Fibroblast of upper back skin (primary cell): ENCODE measurements at places on chromosomes 2 and 18.

- no peak for DNase-seq
These were observed 102.9 kb downstream of the BCL2 start for GRCh38 chr18:63216516-63217311.

DNA sequence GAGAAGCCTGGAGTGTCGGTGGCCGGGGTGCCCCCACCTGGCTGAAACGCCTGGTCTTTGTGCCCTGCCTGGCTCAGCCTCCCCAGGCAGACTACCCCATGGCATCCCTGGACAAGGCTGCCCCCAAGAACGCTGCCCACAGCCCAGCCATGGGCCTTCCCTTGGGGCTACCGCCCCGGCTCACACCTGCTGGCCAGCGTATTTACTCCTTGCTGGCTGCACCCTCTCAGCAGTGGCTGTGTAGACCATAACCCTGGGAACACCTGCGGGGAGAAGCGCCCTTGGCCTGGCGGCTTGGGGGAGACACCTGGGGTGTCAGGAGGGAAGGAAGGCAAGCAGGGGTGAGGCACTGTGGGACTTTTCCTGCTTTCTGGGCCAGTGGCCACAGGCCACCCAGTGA is 17.3 kb downstream of the CAPN10 start:
- no peak for DNase-seq

DNA sequence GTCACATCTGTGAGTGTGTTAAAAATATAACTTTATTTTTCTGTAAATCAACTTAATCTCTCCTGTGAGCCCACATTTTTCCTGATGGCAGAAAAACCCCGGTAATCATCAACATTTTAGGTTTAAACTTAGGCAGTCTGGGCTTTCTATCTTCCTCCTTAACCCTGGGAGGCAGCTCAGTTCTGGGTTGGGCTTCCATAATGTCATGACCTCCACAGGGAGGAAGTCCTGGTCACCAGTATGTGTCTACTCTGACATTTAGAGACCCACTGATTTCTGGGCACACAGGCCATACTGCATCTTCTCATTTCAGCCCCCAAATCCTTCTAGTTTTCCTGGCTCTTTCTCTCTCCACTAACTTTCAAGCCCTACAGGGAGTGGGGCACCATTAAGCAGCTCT is 181.2 kb downstream of the DYSF start:
- no peak for DNase-seq

DNA sequence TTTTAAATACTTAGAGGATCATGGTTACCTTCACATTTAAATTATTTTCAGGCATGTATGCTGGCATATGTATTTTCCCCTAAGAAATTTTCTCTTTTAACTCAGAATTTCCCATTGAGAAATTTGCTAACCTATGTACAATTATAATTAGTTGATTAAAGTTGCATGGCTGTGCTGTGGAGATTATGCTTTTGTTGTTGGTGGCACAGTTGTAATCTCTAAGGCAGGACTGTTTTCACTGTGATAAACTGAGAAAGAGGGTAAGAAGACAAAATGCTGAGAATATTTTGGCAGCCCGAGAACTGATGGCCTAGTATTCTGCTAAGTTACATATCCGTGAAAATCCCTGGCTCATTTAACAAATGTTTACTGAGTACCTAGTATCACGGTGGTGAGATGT is 1.4 kb downstream of the VRK2 start:
- no peak for DNase-seq

- DNase-seq: no peak
These were observed 267.7 kb upstream of the SIX2 start for GRCh38 chr2:45276914-45277313.

GRCh38 chr18:3458952-3459853 is 9.2 kb downstream of the TGIF1 start:
- peak; percentile 64 for DNase-seq

DNA sequence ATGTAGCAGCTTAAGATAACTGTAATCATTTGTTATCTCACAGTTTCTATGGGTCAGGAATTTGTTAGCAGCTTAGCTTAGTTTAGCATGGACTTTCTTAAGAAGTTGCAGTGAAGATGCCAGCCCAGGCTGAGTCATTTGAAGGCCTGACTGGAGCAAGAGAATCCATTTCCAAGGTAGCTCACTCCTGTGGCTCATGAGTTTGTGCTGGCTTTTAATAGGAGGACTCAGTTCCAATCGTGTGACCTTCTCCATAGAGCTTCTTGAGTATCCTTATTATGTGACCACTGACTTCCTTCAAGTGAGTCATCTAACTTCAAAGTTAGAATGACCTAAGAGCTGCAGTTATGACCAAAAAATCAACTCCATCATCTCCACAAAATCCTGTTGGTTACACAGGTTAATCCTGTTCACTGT is 1.4 kb downstream of the GPATCH11 start:
- DNase-seq: peak; percentile 31

DNA sequence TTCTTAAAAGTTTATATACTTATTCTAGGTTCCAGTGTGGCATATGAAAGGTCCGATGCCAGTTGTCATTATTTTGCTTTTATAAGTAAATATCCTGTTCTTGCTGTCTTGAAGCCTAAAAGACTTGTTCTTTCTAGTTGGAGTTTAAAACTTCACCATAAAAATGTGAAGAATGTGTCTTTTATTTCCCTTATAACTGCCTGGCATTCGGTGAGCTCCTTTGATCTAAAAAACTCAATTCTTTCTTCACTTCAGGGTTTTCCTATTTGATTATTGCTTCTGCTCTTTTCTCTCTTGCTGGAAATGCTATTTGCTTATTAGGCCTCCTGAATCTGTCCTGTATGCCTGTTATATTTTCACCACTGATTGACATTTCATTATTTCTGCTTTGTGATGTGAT is 51.6 kb downstream of the TSPYL6 start:
- no peak for DNase-seq

DNA sequence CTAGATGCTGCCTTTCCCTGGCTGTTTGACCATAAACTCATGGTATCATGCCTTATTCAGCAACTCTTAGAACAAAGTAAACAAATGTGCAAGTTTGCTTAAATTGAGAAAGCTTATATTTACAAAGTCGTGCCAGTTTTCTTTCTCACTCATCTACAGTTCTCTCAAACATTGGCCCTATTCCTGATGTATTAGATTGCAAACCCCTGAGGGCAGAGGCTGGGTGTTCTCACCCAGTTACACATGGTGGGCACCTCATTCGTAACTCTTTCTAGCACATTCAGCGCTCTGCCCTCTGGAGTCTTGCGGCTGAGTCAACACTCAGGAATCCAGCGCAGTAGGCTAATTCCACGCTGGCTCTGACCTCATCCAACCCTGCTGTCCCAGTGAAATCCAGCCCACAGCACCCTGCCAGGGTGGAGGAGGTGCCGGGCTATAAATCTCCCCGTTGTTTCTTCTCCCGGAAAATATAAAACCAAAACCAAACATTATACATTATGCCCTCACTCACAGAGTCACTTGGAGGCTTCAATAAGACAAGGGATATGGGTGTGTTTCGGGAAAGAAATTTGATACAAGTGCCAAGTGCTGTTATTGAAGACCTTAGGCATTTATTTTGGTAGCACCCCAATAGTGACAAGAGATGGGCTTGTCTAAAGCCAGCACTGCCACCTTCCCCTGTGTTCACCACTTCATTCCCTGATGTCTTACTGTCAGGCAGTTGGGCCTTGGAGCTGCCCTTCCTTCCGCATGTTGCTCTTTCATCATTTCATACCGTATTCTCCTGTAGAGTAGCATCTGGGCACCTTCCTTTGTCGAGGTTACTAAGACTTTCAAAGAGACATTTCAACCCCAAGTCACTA is 287.4 kb downstream of the PRKCE start:
- peak; percentile 94 for DNase-seq

- DNase-seq: no peak
These were observed 3.7 kb downstream of the ODC1 start for GRCh38 chr2:10444463-10444862.

DNA sequence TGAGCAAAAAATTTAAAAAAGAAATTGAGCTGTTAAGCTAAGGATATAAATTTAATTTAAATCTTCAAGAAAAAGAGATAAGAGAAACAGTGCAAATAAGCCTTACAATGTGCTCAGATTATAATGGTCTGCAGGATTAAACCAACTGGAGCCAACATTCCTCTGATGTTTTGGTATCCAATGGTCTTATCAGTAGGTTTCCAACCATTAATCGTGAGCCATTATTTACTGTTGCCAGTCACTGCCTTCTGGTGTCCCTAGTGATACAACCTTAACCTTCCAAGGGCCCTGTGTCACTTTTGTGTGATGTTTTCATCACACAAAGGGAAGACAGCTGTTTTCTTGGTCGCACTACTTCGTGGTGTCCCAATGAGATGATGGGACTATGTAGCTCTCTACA is 134.5 kb upstream of the CTAGE1 start:
- no peak for DNase-seq

DNA sequence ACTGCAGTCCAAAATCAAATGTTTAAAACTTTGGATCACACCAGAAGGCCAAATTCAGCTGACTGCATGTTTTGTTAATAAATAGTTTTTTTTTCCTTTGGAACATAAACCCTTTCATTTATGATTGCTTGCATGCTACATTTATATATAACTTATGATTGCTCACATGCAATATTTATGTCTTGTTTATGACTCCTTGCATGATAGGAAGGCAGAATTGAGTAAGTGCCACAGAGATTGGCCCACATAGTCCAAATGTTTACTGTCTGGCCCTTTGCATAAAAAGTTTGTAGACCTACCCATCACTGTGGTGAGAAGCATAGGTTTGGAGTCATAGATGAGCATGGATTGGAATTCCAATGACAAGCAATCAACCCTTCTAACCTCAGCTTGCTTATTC is 30.8 kb downstream of the WDFY1 start:
- no peak for DNase-seq

DNA sequence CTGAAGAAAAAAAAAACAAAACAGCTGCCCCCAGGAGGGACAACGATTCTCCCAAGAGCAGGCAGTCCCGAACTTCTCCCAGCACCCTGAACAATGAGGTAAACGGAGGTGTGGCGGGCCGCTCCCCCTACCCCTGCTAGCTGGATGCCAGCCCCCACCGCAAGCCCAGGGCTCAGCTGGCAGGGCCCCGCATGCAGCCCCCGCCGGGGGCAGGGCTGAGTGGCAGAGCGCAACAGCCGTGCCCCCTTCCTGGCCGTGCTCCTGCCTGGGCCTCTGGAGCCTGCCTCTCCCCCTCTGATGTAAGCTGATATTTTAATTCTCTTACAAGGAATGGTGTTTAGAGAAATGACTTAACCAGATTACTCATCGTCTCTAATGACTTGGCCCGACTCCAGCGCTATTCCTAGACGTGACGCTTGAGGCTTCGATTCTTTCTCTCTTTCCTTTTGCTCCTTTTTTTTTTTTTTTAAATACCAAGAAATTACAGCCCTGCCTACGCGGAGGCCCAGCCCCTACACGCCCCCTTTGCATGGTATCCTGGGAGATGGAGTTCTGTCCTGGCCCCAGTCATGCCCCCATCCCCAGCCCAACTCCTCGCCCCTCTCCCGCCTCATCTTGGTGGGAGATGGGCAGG is 4.6 kb upstream of the ARID5A start:
- DNase-seq: peak; percentile 100

GRCh38 chr2:235054475-235054874 is 102.7 kb downstream of the SH3BP4 start:
- DNase-seq: no peak

DNA sequence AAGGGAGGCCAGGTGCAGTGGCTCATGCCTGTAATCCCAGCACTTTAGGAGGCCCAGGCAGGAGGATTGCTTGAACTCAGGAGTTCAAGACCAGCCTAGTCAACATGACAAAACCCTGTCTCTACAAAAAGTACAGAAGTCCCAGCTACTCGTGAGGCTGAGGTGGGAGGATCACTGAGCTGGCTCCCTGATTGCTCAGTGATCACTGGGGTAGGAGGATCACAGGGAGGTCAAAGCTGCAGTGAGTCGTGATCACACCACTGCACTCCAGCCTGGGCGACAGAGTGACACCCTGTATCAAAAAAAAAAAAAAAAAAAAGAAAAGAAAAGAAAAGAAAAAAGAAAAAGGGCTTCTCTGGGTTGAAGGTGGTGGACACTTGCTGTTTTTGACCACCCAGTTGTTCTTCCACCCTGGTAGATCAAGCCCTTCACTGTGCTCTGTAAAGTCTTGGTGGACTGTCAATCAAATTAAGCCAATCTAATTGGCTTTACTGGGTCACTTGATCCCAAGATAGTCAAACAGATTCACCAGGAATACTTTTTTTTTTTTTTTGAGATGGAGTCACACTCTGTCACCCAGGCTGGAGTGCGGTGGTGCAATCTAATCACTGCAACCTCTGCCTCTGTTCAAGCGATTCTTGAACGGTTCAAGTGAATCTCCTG is 191.6 kb downstream of the AGPS start:
- no peak for DNase-seq

- peak; percentile 99 for DNase-seq
These were observed 60.9 kb upstream of the MMADHC start for GRCh38 chr2:149648282-149649030.

- no peak for DNase-seq
These were observed 105.9 kb downstream of the AGAP1 start for GRCh38 chr2:235599596-235600338.

- no peak for DNase-seq
These were observed 46.3 kb downstream of the STK39 start for GRCh38 chr2:168200930-168201583.

DNA sequence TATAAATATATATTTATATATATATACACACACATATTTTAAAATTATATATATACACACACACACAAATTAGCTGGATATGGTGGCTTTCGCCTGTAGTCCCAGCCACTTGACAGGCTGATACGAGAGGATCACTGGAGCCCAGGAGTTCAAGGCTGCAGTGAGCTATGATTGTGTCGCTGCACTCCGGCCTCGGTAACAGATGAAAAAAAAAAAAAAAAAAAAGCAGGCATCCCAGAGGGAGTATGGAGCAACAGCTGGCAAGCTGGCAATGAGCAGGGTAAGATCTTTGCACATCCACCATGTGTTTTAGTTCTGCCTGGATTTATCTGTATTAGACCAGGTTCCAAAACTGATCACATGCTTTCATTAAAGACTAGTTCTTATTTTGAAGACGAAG is 170.1 kb downstream of the MAP2 start:
- DNase-seq: no peak

GRCh38 chr2:19078709-19079108 is 279.7 kb downstream of the OSR1 start:
- DNase-seq: no peak

- peak; percentile 4 for DNase-seq
These were observed 33.7 kb downstream of the GFPT1 start for GRCh38 chr2:69353360-69353759.

GRCh38 chr2:72573232-72573631 is 252.6 kb downstream of the EXOC6B start:
- DNase-seq: no peak

DNA sequence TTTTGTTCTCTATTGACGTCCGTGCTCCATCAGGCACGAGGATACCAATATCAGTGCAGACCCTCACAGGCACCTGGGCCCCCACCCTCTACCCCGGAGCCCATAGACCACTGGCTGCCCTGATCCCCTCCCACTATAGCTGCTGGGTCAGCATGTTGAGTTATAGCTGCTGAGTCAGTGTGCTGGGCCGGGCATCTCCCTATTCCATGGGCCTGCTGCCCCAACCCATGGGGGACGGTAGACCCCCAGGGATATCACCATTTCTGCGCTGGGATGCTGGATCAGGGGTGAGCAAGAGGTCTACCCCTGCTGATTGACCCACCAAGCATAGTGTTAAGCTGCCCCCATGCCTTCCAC is 100.1 kb upstream of the ST3GAL5 start:
- DNase-seq: no peak
